ENCODE measurements at places on chromosomes 12 and 14.

DNA sequence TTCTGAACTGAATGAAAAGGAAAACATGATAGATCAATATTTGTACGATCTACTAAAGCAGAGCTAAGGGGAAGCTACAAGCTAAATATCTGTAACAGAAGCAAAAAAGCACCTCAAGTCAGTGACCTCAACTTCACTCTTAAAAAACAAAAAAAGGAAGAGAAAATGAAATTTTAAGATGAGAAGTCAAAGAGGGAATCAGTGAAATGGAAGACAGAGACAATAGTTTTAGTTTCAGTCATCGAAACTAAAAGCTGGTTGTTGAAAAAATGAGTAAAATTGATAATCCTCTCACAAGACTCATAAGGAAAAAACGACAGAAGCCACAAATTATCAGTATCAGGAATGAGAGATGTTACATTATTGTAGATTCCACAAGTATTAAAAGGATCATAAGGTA lies 11.9 kb upstream of the SLC2A13 start:
- no peak for DNase-seq

- no peak for DNase-seq
These were observed 455.4 kb downstream of the FOXG1 start for GRCh38 chr14:29222006-29222405.

- DNase-seq = no peak
These were observed 93.9 kb upstream of the ZDHHC17 start for GRCh38 chr12:76669981-76670380.

DNA sequence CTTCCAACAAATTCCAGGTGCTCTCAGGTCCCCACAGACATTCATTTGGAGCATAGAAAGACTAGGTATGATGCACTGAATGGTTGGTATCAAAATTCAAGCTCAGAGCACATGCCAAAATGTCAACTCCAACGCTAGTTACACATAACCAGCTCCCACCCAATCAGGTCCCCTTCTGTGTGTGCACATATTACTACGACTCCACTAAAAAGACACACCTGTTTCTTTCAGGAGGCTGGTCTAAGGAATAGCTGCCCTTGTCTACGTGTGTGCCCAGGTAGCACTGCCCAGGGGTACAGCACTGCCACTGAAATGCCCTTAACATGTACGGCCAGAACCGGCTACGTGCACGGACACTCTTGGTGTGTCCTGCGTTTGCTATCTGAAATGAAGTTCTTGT lies 138.1 kb downstream of the KCNK10 start:
- DNase-seq = no peak

DNA sequence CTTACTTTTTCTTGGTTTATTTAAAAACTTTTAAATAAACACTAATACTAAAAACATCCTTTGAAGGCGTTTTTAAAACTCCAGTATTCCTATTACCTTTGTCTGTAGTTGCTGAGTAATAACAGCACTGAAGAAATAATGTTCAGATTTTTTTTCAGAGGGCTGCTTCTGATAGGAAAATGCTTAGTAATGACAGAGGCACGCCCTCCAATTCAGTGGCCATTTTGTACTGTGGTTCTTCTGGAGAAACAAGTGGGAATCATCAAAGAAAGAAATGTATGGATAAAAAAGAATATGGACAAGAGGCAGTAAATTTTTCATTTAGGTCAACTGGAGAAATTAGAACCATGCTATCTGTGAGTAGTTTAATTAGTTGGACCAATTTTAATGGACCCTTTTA lies 13.6 kb downstream of the VEZT start:
- DNase-seq = no peak

DNA sequence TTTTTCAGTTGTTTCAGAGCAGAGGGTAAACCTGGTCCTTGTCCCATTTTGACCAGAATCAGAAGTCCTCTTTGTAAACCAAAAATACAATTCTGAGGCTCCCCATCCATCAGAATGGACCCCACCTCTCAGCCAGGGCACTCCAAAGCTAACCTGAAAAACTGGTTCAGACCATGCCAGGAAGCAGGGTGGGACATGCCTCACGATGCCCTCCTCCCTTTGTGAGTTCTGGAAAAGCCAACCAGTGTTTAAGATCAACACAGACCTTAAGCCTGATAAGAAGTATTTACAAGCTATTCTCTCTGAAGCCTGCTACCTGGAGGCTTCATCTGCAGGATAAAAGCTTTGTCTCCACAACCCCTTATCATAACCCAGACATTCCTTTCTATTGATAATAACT lies 35.4 kb downstream of the TNFAIP2 start:
- no peak for DNase-seq

GRCh38 chr14:105885561-105886320 lies 359.4 kb downstream of the TMEM121 start:
- no peak for DNase-seq

- DNase-seq = no peak
These were observed 874.4 kb downstream of the SLC6A15 start for GRCh38 chr12:84038242-84038641.

- peak; percentile 68 for DNase-seq
These were observed 69.8 kb downstream of the NCOR2 start for GRCh38 chr12:124497658-124498057.

DNA sequence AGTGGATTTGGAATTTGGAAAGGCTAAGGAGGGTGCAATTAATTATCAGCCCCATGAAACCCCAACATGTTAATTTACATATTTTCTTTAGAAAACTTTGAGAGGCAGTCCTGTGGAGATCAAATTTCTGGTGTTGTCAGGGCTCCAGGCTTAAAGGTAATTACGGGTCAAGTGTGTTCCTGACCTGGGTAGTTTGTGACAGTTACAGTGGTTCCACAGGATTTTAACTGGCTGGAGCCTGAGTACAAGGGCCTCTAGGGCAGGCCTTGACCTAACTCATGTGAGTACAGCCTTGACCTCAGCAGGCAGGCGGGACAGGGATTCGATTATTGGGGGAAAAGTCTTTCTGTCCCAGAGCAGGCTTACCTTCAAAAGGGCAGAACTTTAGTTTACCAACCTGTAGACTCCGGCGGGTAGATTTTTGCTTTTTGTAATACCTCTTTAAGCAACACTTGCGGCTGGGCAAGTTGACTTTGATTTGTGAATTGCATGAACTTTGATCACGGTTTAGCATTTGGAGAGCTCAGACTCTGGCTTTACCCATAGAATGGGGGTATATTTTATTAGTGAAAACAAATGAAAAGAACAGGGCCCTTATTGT lies 8.4 kb upstream of the PPTC7 start:
- no peak for DNase-seq

- no peak for DNase-seq
These were observed 132.2 kb downstream of the ASCL4 start for GRCh38 chr12:107906707-107907106.

DNA sequence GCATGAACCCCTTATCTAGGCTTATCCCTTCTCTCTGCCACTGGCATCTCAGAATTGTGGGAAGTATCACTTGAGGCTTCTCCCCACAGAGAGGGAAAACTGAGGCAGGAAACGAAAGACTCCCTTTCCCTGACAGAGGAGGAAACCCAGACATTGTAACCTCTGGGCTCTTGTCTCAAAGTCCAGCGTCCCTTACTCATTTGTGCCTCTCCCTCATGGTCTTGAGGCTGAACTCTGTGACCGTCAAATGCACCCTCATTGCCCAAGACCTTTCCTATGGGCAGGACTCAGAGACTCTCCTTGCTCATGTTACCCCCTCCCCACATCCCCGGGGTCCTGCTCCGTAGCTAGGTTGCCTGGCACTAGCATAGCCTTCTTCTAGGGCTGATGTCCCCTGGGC lies 3.8 kb downstream of the CACNB3 start:
- DNase-seq = no peak

DNA sequence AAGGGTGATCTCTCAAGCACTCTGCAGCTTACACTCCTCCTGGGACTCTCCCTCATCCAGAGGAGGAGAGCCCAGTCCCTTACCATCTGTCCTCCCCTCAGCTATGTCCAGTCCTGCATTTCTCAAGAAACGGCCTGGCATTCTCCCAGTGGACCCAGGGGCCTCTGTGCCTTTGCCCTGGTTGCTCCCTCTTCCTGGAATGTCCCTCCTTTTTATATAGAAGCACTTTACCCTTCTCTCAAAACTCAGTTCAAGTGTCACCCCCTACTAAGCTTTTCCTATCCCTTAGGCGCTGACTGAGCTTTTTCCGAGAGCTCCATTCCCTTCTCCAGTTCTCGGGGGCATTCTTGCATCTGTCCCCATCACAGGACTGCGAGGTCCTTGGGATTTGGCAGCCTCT lies 8.9 kb upstream of the GLRX5 start:
- no peak for DNase-seq

GRCh38 chr14:96409701-96410100 lies 17.8 kb downstream of the AK7 start:
- no peak for DNase-seq

- no peak for DNase-seq
These were observed 114.5 kb downstream of the DACT1 start for GRCh38 chr14:58752289-58752688.

DNA sequence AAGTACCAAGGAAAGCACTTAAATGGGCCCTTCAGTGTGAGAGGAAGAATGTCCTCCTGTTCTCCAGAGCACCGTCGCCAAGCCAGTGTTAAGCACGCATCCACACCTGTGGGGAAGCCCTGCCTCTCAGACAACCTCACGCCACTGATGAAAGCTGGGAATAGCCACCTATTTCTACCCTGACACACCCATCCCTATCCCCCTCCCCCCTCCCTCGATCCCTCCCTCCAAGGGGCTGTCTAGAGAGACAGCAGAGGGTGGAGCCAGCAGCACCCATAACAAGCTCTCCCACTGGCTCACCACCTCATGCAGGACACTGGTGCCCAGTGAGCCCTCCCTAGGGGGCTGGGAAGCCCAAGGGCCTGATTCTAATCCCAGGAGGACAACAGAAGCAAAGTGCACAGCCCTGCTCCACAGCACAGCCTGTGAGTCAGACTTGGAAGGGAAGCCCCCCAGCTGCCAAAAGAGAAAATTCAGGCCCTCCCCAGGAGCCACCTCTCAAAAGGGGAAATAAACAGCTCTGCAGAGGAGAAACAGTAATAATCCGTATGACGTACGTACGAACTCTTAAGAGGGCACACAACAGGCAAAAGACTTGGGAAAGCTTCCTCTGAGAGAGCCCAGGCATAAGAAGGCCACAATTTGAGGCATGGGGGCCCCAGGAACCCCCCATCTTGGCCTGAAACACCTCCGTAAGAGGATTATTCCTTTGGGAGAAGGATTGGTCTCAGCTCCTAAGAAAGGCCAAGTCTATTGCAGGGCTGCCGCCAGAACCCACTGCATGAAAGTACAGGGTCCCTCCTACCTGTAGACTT lies 7.8 kb downstream of the PITPNM2 start:
- no peak for DNase-seq

Data from hippocampal formation (tissue), 2 donors.